ENCODE measurements at places on chromosomes 4 and X. TPM values are rescaled to one million over a fixed set of nuclear protein-coding genes. Genes with fewer than 3 reads are reported as not detected.
A peak's percentile ranks its signal among the peaks of the same experiment; 100 is the strongest.

DNA sequence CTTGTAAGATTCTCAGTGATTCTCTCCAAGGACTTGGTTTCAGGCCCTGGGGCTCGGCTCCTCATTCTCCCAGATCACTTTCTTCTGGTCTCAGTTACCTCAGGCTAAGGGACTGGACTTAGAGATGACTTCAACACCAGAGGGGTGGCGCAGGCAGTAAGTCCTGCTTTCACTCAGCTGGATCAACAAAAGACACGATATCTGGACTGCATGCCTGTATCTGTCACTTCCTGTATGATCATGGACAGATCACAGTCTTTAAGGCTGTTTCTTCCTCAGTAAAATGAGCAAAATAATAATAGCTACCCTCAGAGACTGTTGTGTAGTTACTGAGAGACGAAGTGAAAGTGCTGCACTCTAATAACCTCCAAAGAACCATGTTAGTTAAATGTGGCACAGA is 19.5 kb upstream of the CXCR3 start:
- DNase-seq = peak; percentile 42

GRCh38 chrX:130055899-130056298 is 54.4 kb downstream of the ELF4 start:
- no peak for DNase-seq

DNA sequence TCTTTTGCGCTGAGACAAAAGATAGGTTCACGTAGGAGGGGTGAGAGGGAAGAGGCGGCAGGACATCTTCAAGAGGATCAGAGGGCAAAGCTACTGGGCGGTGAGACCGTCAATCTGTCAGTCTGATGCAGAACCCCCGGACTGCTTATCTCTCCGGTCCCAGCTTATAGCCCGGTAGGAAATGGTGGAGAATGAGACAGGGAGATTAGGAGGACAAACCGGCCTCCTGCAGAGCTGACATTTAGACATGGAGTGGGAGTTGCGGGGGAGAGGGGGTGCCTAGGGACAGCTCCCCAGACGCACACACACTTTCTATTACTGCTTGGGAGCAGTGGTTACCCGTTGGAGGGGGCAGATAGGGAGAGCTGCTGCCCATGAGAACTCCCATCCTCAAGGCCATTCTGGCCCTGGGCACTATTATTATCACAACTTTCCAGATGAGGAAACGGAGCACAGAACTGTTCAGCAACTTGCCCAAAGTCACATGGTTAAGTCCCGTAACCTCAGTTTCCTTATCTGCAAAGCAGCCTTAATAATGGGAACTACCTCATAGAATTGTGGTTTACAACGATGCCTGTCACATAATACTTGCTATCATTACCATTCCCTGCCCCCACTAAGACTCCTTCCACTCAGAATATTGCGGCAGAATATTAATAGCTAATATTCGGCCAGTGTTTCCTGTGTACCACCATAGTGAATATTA is 1.1 kb upstream of the HDAC6 start:
- DNase-seq = no peak

GRCh38 chr4:159298502-159298901 is 195.6 kb downstream of the RAPGEF2 start:
- DNase-seq = peak; percentile 7

- no peak for DNase-seq
Observed at GRCh38 chr4:87989765-87990164, 14.3 kb downstream of the SPP1 start.

- DNase-seq = no peak
Observed at GRCh38 chr4:183599284-183599683, 59.7 kb downstream of the RWDD4 start.

GRCh38 chrX:22366166-22366702 is 93.5 kb downstream of the CBLL2 start:
- DNase-seq = no peak

DNA sequence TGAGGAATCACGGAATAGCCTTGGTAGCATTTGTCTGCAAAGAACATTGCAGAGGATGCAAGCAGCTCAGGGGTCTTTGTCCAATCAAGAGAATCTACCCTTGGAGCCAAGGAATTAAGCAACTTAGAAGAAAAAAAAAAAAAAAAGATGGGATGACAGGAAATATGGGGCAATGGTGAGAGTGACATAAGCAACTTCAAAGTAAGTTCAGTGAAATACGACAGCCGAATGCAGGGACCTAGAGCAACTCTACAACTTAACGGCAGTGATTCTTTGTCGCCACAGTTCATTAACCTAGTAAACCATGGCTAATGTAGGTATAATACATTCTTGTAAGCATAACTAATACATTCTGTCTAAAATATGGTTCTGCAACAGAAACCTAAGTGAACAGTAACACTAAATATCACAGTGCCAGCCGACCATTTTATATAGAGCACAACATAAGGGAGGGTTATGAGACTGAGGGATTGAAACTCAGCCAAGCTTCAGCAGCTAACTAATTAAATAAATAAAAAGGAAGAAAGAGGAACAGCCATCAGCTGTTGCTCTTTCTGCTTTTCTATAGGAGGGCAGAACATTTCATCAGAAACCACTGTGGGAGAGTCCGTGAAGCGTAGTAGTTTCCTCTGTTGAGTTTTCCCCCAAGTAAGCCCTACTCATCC is 74.7 kb downstream of the PPARGC1A start:
- DNase-seq = no peak

GRCh38 chrX:69291116-69291515 is 125.9 kb upstream of the PJA1 start:
- DNase-seq = no peak

DNA sequence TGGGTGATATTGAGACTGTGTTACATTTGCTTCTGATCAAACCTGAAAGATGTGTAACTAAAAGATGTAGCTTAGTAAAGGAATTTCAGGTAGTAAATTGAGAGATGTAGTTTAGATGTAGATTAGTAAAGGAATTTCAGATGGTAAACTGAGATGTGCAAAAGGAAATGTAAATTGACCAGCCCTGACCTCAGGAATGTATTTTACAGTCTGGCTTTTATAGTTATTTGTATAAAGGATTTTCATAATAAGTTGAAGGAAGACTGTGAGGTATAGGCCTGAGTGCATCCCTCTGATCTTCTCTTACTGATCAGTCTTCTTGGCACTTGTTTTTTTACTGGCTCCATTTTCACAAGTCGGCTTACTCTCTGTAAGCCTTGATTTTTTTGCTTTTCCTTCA is 3.2 kb downstream of the KLHL2 start:
- no peak for DNase-seq

DNA sequence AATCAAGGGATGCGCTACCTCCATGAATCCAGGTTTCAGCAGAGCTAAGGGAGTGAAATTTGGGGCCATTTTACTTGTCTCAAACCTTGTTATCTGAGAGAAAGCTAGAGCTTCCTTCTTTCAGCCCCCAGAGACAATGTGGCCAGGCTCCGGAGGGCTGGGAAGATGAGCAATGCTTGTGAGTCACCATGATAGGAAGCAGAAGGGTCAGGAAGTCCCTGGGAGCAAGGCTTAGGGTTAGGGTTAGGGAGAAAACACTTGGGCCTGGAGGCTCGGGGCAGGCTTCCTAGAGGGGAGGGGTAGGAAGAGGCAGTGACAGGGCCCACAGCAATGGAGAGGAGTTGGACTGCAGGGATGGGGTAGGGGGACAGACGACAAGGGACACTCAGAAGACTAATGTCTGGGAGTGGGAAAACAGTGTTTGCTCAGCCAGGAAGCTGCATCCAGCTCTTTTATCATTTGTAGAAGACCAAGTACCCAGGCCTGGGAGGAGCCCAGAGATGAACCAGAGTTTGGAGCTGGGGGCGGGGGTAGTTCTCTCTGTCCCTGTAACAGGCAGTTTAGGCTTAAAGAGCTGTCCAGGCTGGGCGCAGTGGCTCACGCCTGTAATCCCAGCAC is 16.4 kb upstream of the PORCN start:
- peak; percentile 69 for DNase-seq

GRCh38 chrX:52261125-52261462 is 76.4 kb downstream of the MAGED4 start:
- DNase-seq = no peak

DNA sequence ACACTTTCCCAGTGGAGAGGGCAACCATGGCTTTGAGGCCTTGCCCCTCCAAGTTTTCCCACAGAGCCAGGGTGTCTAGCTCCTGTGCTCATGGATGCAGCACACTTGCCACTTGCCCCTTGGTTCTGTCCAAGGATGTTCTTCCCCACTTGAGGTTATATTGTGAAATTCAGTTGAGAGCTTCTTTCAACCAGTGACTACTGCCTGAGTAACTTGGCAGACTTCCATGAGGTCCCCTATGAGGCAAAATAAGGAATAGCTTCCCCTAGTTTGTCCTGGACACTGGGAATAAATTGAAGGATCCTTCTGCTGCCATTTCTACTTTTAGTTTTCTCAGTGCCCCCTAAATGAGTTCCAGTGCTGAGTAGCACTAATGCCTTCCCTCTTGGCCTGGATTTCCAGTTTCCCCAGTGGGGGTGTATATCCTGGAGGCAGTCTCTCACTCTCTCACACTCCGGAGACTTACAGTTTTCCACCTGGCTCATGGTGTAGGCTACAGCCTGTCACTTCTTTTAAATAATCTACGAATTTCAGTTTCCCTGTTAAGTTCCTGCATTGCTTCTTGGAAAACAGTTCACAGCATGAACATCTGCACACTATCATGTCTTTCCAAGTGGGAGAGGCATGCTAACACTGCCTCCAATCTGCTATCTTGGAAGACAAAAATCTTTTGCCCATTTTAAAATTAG is 36.4 kb upstream of the ADH4 start:
- peak; percentile 68 for DNase-seq

- no peak for DNase-seq
Observed at GRCh38 chrX:32155044-32155638, 1056.2 kb downstream of the DMD start.

- no peak for DNase-seq
Observed at GRCh38 chr4:98519268-98519977, 139.0 kb downstream of the TSPAN5 start.

DNA sequence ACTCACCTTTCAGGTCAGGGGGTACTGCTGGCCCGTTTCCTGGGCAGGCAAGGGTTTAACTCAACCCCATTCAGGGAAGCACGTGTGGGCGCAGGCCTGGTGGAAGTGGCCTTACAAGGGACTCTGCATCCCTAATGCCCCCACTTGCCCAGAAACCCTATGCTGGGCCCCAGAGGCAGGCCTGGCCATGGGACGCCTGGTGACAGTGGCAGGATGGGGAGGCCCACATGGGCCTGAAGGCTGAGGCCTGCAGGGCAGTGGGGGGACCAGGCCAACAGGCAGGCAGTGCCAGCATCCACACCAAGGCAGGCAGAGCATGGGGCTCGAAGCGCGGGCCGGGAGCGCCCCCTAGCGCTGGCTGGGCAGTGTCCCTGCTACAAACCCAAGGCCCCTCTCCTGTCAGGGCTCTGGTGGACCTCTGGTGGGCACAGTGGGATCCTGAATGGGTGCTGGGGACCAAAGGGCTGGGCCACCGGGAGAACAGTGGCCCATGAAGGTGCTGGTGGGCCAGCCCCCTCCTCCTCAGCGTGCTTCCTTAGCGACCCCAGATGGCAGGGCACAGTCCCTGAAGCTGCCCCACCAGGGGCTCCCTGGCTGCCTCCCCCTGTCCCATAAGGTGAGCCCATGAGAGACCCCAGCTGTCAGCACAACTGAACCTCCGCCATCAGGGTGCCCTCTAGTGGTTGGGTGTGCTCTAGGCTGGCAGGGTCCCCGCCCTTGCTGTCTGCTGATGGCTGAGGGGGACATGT is 16.8 kb downstream of the FGFR3 start:
- DNase-seq = peak; percentile 40

DNA sequence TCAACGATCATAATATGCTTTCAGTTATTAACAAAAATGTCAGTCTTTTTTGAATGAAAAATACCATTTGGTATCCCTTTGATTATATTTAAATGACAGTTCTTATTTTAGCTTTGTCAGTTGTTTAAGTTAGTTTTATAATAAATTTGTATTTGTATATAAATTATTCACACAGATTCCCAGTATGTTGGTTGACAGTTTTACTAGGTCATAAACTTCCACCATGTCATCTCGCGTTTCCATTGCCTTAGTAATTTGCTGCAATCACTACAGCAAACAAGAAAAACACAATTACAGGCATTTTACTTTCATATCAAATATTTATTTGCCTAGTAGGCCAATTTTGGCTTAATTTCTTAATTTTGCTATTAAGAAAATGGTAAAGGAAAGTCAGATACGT is 109.6 kb upstream of the ANK2 start:
- DNase-seq = no peak

GRCh38 chrX:97402333-97402732 is 518.6 kb downstream of the RPA4 start:
- DNase-seq = no peak

DNA sequence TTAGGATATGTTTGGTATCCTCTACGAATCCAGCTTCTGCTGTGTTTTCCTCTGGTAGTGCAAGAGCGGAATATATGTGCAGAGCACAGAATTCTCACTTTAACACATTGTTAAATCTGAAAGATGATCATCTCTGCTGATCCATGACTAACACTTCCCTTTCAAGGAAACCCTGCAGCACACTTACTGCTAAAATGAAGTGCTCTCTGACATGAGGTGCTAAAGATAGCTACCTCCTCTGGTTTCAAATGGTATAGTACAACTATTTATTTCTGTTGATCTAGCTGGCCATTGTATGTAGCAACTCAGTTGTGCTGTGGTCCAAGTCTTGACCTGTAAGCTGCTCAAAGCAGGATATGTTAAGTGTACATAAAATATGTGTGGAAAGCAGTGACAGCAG is 162.4 kb upstream of the FMR1 start:
- no peak for DNase-seq

- DNase-seq = no peak
Observed at GRCh38 chr4:7049739-7050138, 6.6 kb downstream of the TADA2B start.

- DNase-seq = no peak
Observed at GRCh38 chrX:38080808-38081207, 74.5 kb downstream of the SYTL5 start.

DNA sequence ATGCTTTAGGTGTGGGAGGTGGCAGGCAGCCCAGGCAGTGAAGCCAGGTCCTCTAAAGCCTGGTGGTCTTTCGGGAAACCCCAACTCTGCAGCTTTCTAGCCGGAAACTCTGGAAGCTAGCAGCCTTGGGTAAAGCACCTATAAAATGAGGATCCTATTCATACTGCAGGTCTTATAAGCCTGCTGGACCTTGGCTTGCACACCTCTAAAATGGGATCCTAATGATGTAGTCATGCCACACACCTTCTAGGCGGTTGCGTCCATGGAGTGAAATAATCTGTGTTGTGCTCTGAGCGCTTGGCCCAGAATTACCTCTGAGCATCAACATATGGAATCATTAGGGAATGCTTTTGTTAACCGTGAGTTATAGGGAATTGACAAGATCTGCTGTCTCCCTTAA is 36.0 kb upstream of the STS start:
- DNase-seq = no peak

- DNase-seq = peak; percentile 18
Observed at GRCh38 chr4:144787365-144788258, 141.7 kb downstream of the HHIP start.

The PNPLA4 gene
- 3.4 TPM for total RNA-seq

The ARSJ gene
- total RNA-seq = 7.1 TPM

The HSFX4 gene
- total RNA-seq = not detected

The FREM3 gene
- total RNA-seq = not detected

The GPR119 gene
- not detected for total RNA-seq

The MAGEA3 gene
- total RNA-seq = 116 TPM
